ENCODE measurements at places on chromosomes 2 and 18.

- no peak for DNase-seq
These were observed 97.2 kb downstream of the DTNA start for GRCh38 chr18:34807106-34807796.

GRCh38 chr2:20549691-20550348 is 101.1 kb downstream of the HS1BP3 start:
- no peak for DNase-seq

- no peak for DNase-seq
These were observed 1106.6 kb upstream of the FAM98A start for GRCh38 chr2:34705551-34706247.

DNA sequence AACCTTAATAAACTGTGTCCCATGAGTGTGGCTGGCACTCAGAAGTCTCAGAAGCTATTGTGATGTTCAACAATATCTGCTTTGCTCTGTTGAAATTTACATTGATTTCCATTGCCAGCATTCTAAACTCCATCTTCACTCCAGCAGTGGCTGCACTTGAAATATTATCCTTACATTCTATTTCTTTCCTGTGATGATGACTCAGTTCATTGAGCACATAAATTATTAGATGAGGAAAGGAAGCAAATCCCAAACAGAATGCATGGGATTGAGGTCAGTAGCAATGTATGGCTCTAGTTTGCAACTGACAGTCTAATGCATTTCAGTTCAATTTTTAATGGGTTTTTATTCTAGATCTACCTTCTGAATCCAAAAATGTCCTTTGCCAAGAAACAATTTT is 92.4 kb upstream of the TTN start:
- DNase-seq: no peak

DNA sequence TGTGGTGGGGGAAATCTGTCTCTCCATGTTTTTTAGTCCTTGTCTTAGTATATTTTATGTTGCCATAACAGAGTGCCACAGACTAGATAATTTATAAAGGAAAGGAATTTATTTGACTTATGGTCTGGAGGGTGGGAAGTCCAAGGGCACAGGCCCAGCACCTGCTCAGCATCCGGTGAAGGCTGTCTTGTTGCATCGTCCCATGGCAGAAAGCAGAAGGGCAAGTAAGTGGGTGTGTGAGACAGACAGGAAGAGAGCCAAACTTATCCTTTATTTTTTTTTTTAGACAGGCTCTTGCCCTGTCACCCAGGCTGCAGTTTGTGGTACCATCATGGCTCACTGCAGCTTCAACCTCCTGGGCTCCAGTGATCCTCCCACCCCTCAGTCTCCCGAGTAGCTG is 98.1 kb downstream of the HS1BP3 start:
- no peak for DNase-seq

- DNase-seq: no peak
These were observed 25.8 kb downstream of the DNAJC27 start for GRCh38 chr2:24945907-24946306.

- no peak for DNase-seq
These were observed 142.5 kb upstream of the L3MBTL4 start for GRCh38 chr18:6557057-6557769.

GRCh38 chr2:238787501-238787900 is 60.4 kb upstream of the TWIST2 start:
- no peak for DNase-seq

GRCh38 chr2:136188086-136188485 is 70.1 kb upstream of the CXCR4 start:
- DNase-seq: no peak

DNA sequence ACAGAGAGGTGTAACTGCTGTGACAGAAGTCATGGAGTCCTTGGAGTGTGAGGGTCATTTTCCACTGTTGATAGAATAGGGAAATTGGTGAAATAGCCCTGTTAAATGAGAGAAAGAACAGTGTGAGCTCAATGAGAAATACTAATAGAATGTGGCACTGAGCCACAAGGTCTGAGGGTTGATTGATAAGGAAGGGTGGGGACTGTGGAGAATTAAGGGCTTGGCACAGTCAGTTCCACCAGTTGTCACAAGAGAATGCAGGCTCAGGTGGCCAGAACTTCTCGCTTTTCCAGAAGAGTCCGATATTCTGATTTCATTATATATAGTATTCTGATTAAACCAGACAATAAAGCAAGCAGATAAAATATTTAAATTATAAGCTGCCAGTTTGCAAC is 9.1 kb upstream of the IL1RN start:
- DNase-seq: no peak

DNA sequence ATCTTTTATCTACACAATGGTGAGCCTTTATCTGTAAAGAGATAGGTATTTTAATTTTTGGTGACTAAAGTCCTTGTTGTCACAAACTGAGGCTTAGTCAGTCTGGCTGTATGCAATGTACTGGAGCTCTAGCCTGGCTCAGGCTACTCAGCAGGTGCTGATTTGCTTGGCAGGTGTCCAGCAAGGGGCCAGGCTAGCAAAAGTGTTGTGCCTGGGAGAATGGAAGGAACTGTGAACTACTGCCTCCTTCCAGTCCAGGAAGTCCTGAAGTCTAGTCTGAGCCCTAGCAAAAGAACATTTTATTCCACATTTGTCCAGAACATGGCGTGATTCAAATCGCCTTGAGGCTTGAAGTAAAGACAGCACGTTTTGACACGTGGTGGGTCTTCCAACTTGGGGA is 260.5 kb downstream of the CCDC85A start:
- no peak for DNase-seq

DNA sequence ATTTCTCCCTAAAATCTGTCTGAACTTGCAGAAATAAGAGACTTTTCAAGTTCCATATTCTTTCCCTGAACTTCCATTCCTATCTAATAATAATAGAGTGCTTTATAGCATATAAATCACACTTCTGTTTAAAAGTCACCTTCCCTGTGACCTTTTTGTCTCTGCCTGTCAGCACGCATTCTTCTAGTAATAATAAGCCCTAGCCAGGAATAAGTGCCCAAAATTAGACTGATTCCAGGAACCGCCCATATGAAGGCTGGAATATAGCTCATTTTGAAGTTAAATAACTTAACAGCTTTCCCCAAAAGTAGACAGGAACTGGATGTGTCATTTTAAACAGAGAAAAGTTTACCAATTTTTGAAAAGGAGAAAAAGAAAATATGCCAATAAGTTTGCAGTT is 576.5 kb downstream of the EPHA4 start:
- no peak for DNase-seq

DNA sequence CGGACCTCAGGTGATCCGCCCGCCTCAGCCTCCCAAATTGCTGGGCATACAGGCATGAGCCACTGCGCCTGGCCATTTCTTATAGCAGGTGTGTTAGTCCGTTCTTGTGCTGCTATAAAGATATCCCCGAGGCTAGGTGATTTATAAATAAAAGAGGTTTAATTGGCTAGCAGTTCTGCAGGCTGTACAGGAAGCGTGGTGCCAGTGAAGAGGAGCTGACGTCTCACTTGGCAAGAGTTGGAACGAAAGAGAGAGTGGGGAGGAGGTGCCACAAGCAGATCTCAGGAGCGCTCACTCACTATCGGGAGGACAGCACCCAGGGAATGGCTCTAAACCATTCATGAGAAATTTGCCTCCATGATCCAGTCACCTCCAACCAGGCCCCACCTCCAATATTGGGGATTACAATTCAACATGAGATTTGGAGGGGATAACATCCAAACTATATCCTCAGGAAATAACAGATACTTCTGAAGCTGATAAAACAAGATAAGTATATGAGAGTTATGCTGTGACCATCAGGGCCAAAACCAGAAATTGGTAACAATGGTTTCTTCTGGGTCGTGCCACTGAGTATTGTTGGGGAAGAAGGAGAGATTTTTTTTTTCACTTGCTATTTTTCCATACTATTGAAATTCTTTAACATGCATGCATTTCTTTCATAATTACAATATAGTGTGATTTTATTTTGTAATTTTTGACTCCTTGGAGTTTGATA is 7.4 kb upstream of the RMC1 start:
- no peak for DNase-seq

- DNase-seq: no peak
These were observed 760.0 kb downstream of the EPHA4 start for GRCh38 chr2:220811952-220812570.

DNA sequence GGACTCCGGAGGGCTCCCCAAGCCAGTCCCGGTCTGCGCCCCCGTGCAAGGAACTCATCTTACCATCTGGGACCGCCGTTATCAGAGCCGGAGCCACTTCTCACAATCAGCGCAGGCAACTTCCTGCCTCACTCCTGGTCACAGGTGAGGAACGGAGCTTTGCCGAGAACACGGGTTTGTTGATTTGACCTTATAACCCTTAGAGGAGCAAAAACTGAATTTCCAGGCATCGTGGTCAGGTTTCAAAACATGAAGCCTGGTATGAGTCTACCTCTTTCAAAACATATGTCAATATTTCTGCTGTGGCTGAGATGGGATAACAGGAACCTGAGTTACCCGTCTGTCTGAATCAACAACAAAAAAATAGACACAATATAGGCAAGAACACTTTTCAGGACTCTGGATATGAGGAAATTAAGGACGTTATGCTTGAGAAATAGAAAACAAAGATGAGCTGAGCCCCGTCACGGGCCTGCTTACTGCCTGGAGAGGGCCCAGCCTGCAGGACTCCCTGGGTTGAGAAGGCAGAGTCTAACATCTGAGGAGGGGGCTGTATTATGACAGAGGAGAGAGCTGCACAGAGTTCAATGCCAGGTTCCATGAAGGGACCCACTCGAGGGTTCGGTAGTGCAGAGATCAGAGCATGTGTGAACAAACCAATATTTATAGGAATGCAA is 148.7 kb downstream of the NDUFA10 start:
- DNase-seq: no peak

DNA sequence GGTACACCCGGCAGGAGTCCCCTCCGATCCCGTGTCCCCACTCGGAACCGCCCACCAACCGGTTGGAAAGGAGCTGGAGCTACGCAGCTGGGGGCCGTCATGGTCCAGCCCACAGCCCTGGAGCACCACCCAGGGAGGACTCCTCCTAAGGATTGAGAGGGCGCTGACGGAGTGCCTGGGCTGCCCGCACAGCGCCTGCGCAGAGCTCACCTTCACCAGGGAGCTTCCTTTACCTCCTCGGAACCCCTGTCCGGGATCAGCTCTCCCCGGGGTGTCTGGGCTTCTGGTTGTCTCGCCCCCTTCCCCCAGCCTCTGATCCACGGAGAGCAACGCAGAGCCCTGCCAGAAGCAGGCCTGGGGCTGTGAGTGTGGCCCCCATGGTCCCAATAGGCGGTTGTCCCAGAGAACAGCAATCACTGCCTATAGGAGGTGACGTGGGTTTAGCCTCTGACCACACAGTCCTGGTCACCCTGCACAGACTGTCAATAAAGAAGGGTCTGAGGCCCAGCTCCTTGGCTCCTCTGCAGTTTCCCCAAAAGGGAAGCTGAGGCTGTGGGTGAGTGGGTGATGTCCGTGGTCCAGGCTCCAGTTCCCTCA is 14.6 kb downstream of the ALPG start:
- no peak for DNase-seq

DNA sequence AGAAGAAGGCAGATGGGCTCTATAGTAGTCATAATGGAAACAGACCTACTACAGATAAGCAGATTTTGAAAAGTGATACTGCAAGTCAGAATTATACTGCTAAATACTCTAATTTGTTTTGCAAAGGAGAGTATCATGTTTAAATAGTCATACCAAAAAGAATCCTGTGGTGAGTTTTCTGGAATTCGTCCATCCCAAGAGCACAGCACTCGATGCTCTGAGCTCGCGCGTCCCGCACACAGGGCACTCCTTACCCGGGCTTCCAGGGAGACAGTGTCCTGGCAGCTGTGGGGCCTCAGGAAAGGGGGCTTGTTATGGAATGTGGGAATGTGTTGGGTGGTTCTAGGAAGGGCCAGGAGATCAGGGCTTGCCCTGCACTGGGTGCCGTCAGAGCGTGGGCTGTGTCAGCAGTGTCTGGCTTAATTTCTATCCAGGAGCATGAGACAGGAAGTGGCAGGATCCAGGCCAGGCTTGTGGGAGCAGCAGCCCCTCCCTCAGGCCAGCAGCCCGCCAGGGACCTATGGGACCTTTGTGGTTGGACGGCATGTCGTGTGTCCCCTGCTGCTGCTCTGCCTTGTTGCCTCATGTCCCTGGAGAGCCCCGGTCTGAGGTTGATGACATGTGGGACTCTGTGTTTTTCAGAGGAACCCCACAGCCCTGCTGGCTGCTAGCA is 193.2 kb upstream of the TPO start:
- no peak for DNase-seq

DNA sequence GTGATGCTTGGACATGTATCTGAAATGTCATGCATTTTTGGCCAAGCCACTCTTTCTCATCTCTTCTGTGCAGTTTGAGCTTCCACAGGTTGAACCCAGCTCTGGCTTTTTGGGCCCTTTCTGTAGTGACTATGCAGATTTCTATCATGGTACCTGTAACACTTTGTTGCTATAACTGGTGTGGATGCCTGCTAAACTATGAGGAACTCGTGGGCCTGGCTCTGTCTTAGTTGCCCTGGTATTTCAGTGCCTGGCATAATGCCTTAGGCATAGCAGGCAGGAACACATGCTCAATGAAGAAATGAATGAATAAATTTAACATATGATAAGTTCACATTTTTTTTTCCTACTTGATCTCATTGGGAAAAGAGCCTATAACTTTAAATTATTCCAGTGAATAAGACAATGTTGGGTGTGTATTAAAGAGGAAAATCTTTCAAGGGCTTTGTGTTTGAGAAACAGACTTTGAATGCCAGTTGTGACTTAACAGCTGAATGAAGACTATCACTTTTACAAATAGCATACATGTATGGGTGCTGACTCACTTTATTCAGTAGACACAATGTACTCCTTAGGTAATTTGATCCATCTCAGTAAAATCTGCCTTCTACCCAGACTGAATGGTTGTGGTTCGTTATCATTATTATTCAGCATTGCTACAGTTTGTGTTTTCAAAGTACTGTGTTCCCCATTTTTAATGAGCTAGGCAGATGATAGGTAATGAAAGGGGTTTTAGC is 86.4 kb upstream of the MAP4K3 start:
- no peak for DNase-seq

DNA sequence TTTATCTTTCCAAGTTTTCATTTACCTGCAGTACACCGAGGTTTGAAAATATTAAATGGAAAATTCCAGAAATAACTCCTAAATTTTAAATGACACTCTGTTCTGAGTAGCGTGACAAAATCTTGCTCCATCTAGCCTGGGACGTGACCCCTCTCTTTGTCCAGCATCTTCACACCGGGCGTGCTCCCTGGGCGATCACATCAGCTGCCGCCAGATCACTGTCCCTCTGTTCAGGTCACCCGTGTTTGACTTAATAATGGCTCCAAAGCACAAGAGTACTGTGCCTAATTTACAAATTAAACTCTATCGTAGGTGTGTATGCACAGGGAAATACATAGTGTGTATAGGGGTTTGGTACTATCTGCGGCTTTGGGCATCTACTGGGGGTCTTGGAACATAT is 6.1 kb upstream of the TMEM185B start:
- no peak for DNase-seq

DNA sequence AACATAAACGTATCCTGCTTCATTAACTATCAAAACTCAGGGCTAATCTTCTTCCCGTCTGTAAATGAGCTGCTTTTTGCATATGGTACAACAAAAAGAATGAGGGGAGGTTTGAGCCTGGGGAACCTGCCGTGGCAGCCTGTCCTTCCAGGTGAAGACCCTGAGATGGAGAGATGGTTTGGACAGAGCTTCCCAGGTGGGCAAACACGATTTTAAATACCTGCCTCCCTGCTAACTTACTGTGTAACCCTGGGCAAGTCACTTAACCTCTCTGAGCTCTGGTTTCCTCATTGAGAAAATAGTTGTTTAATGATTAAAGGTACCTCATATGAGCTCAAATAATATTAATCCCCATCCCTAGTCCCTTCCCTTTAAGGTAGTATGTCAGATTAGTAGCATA is 9.0 kb downstream of the EMX1 start:
- DNase-seq: no peak

Measured in T-helper 22 cell (primary cell).